ENCODE measurements at places on chromosomes 4 and X.

DNA sequence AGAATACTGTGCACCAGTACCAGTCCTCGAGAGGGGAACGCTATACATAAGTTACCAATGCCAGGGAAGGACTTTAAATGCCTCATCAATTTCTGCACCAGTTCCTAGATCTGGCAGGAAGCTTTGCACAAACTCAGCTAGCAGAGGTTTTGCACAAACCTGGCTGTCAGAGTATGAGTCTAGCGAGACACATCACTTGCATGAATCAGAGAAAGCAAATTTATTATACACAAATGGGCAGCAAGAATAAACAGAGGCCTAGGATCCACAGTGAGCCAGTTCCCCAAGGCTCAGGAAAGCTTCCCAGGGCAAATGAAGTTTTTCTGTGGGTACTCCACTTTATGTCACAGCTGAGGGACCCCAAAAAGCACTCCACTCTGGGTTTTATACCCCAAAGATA is 523.5 kb downstream of the CFAP47 start:
- DNase-seq, result no peak

DNA sequence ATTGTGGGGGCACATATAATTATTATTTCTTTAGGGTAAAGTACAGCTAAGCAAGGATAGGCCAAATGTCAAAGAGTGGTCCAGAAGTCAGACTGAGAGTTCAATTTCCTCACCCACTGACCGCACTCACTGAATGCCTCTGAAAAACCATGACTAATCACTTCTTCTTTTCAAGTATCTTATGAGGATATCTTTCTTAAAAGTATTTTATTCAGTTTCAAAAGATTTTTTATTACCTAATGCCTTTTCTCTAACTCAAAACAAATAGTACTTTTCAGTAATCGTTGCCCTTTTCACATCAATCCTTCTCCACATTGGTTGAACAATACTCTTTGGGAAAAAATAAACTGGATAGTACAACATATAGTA is 61.7 kb upstream of the CAMK2D start:
- peak; percentile 61 for DNase-seq

DNA sequence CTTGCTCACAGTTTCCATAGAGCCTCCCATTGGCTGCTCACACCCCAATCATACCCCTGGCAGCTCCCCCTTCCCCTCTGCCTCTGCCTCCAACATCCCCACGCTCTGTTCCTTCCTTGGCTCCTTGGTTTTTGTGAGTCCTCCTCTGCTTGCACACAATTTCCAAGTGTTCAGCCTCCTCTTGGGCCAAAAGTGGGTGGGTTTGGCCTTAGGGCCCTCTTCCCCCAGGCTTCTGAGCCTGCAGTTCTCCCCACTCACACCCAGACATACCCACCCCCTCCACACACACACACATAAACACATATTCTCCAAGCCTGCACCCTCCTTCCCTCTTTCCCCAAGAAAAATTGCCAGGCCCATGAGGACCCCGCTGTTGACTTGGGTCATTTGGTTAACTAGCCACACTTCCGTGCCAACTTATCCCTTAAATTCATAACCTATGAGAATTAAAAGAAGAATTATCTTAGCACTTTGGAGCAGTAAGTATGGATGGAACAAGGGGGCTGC is 4.5 kb downstream of the APLN start:
- DNase-seq, result no peak

GRCh38 chrX:130109429-130110378 is 593 bp downstream of the ELF4 start:
- no peak for DNase-seq

DNA sequence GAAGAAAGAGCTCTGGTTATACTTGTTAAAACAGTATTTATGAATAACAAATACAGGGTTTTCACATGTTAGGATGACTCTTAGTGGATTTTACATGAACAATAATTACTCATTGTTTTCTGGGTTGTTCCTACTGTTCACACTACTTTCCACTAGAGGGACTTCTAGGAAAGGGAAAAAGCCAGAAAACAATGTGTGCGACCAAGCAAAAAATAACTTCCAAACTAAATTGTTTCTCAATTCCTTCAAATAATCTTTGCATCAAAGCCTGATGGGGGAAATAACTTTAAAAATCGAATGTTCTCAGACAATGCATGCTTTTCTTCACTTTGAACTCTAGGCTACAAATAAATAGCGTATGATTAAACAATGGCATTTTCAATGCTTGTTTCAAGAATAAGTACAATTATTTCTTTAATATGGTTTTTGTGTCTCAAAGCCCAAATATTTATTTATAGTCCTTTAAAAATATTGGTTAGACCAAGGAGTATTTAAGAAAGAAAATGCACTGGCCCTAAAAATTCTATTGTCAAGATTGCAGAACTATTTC is 72.1 kb upstream of the ETNPPL start:
- DNase-seq, result no peak

- DNase-seq, result no peak
Observed at GRCh38 chrX:28595346-28595745, 8.1 kb downstream of the IL1RAPL1 start.

GRCh38 chr4:74758551-74759145 is 35.7 kb downstream of the BTC start:
- DNase-seq, result no peak

GRCh38 chrX:68261060-68261672 is 172.1 kb downstream of the OPHN1 start:
- no peak for DNase-seq

DNA sequence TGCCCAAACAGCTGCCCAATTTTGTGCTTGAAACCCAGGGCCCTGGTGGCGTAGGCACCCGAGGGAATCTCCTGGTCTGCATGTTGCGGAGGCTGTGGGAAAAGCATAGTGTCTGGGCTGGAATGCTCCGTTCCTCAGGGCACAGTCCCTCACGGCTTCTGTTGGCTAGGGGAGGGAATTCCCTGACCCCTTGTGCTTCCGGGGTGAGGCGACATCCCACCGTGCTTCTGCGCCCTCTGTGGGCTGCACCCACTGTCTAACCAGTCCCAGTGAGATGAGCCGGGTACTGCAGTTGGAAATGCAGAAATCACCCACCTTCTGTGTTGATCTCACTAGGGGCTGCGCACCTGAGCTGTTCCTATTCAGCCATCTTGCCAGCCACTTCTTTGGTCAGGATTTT is 399.4 kb upstream of the FTHL17 start:
- DNase-seq, result no peak

- DNase-seq, result peak; percentile 56
Observed at GRCh38 chrX:13752646-13753045, 18.1 kb downstream of the OFD1 start.

DNA sequence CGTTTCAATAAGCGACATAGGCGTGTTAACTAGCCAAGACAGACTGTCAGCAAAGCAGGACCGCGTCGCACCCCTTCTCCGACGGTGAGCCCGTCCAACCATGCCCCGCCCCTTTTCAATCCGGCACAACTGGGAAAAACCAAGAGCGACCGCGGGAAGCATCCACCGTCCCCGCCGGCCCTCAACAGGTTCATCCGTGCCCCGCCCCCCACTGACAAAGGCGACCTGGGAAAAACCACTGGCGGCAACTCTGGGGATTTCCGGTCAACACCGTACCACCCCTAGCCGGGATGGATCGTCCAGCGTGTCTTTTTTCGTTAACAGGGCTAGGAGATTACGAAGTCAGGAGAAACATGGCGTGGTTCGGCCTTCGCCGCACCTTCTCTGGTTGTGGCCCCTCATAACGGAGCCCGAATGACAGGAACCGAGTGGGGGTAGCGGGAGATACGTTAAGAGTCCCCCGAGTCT is 377 bp downstream of the TIMM17B start:
- peak; percentile 71 for DNase-seq
